ENCODE measurements at places on chromosomes 4 and X.

GRCh38 chr4:173446416-173446815 lies 47.5 kb upstream of the SCRG1 start:
- DNase-seq, result no peak

DNA sequence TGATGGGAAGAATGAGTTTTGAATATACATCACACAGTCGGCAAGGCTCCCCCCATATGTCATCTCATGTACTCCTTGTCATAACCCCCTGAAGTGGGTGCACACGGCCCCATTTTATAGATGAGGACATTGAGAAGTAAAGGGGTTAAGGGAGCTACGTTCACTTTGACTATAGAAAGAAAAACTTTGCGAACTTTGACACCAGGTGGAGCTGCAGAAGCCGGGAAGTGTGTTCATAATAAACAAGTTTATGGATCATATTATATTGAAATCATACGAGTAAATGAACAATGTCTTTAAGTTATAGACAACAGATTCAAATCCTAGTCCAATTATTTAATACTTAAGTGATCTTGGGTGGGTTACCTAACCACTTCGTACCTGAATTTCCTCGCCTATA lies 203.8 kb upstream of the PITX2 start:
- DNase-seq, result no peak

GRCh38 chr4:88630756-88631155 lies 38.5 kb downstream of the HERC3 start:
- DNase-seq, result no peak

DNA sequence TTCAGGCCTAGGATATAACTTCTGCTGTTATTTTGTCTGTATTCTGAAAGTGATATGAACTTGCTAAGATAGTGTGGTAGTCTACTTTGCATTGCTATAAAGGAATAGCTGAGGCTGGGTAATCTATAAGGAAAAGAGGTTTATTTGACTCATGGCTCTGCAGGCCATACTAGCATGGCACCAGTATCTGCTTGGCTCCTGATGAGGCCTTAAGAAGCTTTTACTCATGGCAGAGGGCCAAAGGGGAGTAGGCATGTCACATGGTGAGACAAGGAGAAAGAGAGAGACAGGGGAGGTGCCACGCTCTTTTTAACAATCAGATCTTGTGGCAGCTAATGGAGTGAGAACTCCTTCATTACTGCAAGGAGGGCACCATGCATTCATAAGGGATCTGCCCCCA lies 247.3 kb downstream of the GPAT3 start:
- no peak for DNase-seq

GRCh38 chr4:77349796-77350195 lies 192.8 kb downstream of the CCNG2 start:
- DNase-seq, result no peak

DNA sequence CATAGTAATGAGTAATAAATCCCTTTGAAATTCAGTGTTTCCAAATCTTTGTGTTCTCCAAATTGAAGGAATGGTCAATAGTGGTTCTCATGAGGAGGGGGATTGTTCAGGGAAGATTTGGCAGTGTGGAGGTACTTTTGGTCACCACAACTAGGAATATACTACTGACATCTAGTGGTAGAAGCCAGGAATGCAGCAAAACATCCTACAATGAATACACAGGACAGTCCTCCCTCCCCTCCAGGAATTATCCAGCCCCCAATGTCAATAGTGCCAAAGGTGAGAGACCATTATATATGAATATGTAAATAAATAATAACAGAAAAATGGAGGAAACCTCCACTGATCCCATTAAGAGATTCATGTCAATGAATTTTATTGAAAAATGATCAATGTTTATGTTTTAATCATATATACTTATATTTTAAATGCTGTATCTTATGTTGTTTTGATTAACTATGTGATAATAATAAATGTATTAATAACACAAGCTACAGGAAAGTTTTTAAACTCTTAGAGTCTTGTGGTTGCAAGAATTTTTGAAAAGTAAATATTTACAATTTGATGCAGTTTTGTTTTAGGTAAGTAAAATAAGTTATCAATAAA lies 14.4 kb upstream of the FAM9A start:
- DNase-seq, result no peak

DNA sequence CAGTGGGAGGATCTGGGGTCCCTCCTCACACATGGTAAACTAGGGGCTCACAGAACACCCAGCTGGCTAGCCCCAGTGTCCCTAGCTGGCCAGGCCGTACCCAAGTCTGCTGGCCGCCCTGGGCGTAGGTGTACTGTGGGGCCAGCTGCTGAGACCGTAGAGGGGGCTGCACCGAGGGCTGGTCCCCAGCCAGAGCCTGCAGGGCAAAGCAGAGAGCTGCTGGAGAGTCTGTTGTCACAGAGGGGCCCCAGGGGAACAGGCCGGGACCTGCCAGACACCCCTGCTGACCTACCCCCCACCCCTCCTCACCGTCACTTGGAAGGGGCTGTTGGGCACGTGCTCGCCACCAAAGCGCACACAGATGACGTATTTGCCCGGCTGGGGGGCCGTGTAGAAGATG lies 19.9 kb downstream of the FLNA start:
- DNase-seq, result no peak

GRCh38 chr4:144208074-144208473 lies 67.6 kb upstream of the GYPA start:
- no peak for DNase-seq

- DNase-seq, result no peak
These were observed 295.4 kb upstream of the FAM241A start for GRCh38 chr4:111849746-111850284.

DNA sequence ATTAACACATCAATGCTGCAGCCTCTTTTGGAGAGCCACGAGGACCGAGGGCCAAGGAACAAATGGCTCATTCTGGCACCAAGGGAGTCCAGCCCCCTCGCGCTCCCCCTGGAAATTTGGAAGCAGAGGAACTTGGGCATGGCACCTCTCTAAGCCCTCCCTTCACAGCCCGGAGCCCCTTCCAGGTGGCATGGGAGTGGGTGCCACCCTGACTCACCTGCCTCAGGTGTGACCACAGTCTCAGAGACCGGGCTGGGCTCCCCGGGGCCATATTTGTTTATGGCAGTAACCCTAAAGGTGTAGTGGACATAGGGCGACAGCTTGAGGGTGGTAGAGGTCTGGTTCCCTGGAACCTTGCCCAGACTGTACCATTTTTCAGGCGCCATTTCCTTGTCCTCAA lies 18.8 kb downstream of the L1CAM start:
- DNase-seq, result no peak

GRCh38 chrX:13126775-13127174 lies 82.4 kb upstream of the FAM9C start:
- no peak for DNase-seq

DNA sequence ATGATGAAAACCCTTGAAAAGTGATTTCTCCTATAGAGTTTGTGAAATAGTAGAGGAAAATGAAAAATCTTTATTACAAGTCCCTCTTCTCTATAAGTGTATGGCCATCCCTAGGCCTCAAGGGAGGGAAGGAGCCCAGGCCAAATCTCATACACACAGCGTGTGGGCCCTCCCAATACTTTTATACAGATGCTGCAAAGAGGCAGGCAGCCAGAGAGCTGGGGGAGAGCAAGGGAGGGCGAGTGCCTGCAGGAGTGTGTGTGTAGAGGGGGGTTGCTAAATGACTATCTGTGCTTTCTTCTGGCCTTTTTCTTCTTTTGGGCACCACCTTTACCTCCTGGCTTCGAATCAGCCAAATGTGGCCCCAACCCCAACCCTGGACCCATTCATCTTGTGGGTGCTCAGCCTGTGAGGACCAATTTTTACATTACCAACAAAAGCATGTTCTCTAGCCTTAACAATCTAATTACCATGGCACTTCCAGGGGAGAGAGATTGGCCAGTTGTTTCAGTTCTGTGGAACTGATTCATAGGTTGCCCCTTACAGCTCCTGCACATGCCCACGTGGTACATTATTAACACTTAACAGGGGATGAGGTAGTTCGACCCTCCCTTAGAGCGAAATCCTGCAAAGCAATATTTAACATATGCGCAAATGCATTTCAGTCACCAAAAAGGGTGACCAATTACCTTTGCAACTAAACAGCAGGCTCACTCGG lies 2.0 kb downstream of the GPC3 start:
- DNase-seq, result no peak

DNA sequence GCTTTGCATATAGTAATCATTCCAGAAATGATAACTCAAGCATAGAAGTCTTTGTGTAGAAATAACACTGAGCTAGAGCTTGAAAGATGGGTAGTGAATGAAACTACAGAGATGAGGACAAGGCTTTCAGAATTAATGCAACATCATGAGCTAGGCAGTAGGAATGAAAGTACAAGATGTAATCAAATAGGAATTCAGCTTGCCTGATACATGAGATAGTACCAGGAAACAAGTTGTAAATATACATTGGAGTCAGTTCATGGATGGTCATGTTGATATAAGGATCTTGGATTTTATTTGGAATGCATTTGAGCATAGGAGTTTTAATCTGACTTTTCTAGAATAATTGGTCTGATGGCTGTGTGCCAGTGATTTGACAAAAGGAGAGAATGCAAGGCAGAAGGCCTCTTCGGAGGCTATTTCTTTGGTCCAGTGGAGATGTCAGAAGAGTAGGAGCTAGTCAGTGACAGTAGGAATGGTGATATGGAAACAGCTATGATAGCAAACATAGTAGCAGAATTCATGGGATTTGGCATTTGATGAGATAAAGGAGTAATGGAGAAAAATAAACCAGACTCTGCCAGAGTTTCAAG lies 206.4 kb upstream of the PACRGL start:
- no peak for DNase-seq

GRCh38 chr4:46124773-46125413 lies 1.0 kb upstream of the GABRG1 start:
- no peak for DNase-seq

- DNase-seq, result no peak
These were observed 57.4 kb downstream of the PJA1 start for GRCh38 chrX:69107747-69108401.

DNA sequence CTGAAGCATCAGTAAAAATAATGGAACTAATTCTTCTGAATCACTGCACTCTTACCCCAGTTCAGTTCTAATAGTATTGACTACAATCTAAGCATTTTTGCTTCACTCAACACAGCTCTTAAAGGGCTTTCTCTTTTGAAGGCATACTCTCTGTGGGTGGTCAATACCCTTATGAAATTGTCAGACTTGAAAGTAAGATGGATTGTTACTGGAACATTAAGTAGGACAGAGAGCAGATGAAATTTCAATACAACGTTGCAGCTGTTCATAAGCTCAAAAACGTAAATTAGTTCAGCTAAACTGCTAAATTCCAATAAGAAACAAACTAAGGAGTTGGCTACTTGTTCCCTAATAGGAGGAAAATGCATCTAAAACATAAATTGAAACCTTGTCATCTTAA lies 352.3 kb upstream of the TENM3 start:
- DNase-seq, result no peak

DNA sequence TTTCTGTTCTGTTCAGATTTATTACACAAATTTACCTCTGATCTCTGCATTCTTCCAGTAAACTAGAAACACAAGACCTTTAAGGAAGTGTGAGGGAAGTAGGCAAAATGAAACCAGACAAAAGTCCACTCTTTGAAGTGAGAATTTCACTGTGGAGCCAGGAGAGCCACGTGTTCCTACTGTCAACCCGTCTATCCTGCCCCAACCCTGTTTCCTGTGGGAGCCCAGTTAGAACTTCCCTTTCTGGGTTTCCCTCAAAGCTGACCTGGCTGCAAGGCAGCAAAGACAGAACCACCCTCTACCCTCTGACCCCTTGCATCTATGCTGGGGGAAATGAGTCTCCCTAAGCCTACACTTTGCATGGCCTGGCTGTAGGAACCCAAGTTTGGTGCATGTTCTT lies 40.0 kb downstream of the TMEM144 start:
- DNase-seq, result no peak

DNA sequence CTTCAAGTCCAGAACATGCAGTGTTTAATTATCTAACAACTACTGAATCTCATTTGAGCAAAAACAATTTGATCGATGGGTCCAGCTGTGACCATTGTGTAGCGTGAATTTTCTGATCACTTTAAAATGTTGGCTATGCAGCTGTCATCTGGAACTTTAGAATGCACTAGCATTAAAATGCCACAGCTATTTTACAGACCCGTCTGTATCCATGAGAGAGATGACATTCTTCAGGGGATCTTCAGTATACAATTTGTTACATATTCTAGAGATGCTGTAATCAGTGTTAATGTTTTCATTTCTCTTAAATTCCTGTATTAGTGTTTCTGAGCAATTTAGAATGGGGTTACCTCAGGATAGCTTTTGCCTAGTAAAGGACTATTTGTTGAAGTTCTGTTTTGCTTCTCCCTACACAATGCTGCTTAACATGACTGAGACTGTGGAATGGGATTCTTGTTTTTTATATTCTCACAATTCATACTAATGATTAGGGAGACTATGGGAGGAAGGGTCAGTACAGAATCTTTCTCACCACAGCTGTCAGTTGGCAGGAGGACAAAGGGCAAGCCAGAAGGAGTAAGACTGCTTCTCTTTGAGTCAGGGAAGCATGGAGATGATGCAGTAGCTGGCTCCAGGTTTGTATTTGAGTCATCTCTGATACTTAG lies 13.2 kb upstream of the CTSO start:
- DNase-seq, result no peak

DNA sequence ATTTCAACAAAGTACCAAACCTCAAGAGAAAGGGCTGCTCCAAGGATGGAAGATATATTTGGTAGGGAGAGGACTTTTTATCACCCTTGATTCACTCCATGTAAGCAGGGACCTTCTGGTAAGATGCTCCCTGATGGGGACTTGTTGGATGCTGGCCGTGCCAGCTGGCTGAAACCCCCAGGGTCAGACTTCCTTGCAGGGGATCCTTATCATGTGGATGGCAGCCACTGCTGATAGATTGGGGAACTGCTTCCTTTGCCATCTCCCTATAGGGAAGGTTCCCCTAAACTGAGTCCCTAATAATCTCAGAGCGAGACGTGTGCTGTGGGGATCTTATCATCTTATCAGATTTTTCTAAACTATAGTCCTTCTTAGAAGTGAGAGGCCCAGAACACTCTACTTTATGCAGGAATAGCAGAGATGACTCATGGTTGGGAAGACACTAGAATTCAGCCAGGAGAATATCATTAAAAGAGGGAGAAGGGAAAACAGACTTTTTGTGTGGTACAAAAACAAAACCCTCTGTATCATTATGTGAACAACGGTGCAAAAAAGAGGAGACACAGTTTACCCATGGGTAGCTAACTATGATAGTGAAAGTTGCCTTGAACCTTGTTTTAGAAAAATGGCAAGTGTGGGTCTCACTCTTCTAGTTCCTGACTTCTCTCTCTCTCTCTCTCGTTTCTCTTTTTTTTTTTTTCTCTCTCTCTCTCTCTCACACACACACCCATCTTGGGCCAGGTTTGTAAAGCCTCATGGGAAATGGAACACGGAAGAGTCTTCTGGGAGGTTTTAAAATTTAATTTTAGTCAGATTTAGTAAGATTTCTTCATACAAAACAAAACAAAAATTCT lies 16.1 kb downstream of the RHOH start:
- DNase-seq, result no peak

DNA sequence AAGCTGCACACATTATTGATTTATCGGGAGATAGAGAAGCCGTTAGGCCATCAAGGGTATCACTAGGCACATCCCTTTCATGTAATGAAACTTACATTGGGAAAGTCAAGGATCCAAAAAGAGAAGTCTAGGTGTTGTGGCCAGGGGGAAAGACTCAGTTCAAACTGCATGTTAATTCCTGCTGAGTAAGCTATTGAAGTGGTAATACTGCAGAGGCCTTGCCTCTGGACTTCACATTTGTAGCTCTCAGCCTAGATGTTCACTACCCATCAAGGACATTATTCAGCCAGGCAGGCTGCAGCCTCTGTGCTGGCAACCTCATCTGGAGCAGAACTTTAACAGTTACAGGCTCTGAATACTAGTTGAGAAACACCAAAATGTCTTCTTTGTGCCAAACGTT lies 2094.5 kb upstream of the AGA start:
- no peak for DNase-seq

All from activated CD4-positive, alpha-beta T cell treated with anti-CD3 and anti-CD28 coated beads for 24 hours (primary cell).